Stimulated activated CD4-positive, alpha-beta T cell treated with anti-CD3 and anti-CD28 coated beads, Interleukin-2, amount 100 ng/mL, for 24 hours (primary cell): ENCODE measurements at places on chromosomes 7 and 10.
A peak's percentile ranks its signal among the peaks of the same experiment; 100 is the strongest.

DNA sequence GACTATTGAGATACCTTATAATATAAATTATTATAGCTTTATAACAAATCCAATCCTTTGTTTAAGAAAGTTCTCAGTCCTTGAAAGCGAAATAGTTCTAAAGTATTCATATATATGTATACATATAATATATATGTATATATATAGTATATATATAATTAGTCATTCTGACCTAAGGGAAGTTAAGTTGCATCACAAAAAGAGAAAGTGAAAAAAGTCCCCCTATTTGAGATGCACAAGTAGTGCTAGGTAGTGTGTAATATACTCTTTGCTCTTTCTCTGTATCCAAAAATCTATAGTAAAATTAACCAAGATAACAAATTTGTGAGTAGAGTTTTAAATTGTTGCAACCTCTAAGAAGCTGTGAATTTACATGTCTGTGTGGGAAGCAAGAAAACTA, 13.3 kb upstream of the IFIT1B start:
- DNase-seq, result no peak

DNA sequence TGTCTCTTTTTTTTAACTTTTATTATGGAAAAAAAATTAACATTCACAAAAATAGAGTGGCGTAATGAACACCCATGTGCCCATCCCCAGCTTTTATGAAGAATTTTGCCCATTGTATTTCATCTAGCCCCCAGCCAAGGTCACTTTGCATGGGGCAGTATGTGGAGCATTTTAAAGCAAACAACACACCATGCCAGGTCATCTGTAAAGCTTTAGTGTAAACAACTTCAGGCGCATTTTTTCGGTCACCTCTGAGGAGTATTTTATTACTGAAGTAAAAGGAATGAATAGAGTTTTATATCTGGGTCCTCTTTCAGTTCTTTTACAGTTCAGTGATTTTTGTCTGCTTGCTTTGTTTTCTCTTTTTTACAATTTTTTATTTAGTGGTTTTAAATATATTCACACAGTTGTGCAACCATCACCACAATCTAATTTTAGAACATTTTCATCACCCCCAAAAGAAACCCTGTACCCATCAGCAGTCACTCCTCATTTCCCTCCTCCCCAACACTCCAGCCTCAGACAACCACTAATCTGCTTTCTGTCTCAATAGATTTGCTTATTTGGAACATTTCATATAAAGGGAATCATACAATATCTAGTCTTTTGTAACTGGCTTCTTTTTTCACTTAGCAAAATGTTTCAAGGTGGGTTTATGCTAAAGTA, 87.9 kb downstream of the SLC37A3 start:
- DNase-seq, result no peak

DNA sequence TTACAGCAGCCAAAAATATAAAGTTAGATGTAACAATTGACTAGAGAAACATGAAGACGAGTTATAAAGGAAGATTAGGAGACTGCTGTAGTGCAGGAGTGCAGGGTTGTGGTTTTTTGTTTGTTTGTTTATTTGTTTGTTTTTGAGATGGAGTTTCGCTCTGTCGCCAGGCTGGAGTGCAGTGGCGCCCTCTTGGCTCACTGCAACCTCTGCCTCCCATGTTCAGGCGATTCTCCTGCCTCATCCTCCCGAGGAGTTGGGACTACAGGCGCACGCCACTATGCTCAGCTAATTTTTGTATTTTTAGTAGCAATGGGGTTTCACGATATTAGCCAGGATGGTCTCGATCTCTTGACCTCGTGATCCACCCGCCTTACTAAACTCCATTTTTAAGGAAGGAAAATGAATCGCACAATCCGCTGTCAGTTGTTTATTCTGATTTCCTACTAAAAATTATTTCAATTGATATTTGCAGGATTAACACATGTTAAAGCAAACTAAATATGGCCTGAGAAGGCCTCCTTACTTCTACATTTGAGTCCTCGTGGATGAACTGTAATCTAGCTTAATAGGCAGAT, 233.3 kb downstream of the NSUN6 start:
- no peak for DNase-seq

- no peak for DNase-seq
These were observed 6.9 kb upstream of the TNS3 start for GRCh38 chr7:47588704-47589225.

DNA sequence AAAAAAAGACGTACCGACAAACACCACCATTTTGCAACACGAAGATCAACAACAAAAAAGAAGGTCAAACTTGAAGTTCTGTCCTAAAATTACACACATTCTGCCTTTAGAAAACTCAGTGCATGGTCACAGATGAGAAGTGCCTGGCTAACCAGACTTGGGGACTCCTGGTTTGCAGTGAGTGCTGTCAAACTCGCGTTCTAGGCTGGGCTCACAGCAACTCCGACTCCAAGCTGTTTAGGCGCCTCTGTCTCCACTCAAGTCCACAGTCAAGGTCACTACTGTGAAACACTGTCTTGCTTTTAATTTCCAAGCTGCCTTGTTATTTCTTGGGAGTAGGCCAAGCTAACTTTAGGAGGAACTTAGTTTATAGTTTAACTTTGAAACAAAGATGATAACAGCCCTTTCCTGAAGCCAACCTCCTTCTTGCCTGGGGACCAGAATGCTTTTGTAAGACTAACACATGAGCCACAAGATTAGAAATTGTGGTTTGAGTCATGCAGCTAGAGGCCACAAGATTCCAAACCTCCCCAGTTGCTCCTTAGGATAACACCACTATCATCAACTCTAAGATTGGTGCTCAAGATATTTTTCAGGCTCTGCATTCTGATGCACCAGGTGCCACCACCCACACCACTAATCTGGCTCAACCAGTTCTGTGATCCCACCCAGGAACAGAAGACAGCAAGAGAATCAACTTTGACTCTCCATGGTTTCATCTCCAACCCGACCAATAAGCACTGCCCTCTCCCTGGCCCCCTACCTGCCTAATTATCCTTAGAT, 1.1 kb upstream of the DNAAF5 start:
- DNase-seq, result no peak

GRCh38 chr7:15491361-15491760, 70.5 kb downstream of the AGMO start:
- DNase-seq, result no peak

GRCh38 chr10:54372179-54372578, 428.9 kb downstream of the PCDH15 start:
- no peak for DNase-seq

- DNase-seq, result no peak
These were observed 214.3 kb downstream of the JAZF1 start for GRCh38 chr7:27966219-27966780.

DNA sequence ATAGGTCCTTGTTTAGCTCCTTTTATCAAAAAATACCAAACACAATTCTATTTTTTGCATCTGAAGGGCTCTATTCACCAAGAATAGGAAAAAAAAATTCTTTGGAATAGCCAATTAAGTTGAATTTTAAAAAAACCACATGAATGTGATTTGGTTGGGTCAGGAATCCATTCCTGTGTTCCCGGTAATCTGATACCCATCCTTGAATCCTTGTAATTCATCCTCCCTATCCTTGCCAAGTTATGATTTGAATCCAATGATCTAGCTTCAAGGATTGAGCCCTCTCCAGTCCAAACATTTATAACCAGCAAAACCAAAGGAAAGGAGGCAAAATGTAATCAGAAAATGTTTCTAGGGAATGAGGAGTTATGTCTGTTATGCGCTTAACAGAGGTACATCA, 86.6 kb downstream of the CFAP58 start:
- no peak for DNase-seq

DNA sequence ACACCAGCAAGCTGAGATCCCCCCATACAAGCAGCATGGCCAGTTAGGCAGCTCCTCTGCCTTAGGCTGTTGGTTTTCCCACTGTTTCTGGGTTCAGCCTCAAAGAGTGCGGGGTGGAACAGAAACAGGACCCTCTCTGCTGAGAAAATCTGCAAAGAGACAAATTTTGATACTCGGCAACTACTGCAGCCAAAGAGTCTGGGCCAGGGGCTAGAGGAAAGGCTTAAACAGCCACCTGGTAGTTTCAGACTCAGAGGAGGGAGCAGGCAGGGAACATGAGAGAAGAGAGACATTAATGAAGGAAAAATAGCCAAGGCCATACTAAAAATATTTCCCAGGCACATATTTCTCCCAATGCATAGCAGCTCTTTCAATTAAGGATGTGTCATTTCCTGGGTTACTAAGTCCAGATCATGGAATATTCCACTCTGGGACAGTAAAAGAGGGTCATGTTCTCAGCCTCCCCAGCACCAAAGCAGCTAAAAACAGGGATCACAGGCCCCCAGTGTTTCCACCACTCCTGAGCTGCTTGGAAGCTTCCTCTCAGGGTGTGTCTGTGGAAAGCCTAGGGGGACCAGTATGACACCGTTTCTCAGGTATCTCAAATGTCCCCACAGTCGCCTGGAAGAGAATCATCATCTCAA, 29.8 kb downstream of the PDLIM1 start:
- DNase-seq, result no peak

- DNase-seq, result peak; percentile 63
These were observed 95.4 kb downstream of the ELMO1 start for GRCh38 chr7:37352974-37353948.

- no peak for DNase-seq
These were observed 15.9 kb downstream of the MTURN start for GRCh38 chr7:30150711-30151110.

DNA sequence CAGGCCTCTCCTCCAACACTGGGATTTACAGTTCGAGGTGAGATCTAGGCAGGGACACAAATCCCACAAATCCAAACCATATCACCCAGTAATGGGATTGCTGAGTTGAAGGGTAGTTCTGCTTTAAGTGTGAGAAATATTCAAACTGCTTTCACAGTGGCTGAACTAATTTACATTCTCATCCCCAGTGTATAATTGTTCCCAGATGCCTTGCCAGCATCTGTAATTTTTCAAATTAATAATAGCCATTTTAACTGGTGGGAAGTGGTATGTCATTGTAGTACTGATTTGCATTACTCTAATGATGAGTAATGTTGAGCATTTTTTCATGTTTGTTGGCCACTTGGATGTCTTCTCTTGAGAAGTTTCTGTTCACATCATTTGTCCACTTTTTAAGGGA, 592.8 kb upstream of the GRM3 start:
- DNase-seq, result no peak

DNA sequence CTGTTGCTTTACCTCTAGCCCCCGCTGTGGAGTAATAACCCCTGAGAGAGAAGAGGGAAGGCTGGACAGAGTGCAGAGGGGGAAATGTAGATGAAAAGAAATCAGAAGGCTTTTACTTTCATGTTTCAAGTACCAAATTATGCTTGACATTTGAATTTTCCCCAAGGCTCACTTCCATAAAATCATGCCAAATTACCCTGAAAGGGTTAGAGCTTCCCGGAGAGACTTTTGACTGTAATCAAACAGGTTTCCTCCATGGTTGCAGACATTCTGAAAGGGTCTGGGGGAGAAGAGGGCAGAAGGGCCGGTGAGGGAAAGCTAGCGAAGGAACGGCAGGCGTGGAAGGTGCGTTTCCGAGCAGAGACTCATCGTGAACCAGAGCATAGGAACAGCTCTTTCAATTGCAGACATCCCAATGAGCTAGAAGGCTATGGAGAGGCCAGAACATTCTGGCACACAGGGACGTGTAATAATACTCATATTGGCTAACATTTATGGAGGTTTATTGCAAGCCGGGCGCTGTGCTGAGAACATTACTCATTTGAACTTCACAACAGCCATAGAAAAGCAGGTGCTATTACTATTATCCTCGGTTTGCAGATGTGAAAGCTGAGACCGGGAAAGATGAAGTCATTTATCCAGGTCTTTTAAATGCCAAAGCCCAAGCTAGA, 620.8 kb upstream of the AUTS2 start:
- no peak for DNase-seq

GRCh38 chr7:27344471-27344870, 101.9 kb downstream of the EVX1 start:
- DNase-seq, result no peak

- DNase-seq, result no peak
These were observed 20.4 kb downstream of the RFC2 start for GRCh38 chr7:74233655-74234285.

DNA sequence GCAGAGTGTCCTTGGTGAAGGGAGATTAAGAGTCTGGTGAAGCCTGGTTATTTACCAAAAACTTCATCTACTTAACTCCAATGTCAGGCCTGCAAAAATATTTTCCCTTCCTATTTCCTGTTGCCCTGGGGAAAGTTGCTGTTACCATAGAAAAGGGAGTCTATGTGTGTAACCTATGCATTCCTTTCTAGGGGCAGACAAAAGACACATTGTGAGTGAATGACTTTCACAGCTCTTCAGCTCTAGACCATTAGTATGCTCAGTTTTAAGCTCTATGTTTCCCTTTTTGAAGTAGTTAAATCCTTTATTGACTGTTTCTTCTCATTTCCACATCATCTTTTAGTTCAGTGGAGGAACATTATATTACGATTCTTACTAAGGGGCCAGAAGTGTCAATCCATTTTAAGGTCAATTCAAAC, 45.6 kb upstream of the SGCE start:
- DNase-seq, result no peak

- DNase-seq, result no peak
These were observed 18.7 kb downstream of the FRMD4A start for GRCh38 chr10:14312014-14312413.

DNA sequence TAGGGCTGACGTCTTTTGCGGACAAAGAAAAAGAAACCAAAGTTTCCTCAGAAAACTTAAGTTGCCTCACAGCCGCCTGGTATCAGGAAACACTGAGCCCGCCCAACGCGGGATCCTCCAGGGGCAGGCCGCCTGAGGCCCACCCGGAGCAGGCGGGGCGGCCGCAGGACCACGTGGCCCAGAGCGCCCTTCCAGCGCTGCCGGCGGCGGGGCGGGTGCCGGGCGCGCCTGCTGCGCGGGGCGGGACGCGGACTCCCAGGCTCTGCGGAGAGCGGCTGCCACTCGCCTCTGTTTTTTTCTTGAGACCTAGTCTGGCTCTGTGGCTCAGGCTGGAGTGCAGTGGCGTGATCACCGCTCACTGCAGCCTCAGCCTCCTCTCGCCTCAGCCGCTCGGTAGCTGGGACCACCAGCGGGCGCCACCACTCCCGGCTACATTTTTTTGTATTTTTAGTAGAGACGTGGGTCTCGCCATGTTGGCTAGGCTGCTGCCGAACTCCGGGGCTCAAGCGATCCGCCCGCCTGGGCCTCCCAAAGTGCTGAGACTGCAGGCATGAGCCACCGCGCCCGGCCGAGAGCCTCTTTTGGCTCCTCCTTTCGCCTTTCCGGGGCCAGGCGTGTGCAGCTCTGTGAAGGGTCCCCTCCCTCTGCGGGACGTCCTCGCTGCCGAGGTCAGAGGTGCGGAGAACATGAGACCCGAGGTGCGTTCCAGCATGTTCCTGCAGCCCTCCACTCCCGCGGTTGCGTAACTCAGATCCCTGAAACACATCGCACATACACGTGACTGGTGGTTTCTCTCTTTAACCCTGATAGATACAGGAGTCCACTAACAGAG, 11.6 kb upstream of the HNRNPF start:
- DNase-seq, result peak; percentile 88

GRCh38 chr7:47866120-47866519, 82.1 kb downstream of the PKD1L1 start:
- DNase-seq, result no peak

DNA sequence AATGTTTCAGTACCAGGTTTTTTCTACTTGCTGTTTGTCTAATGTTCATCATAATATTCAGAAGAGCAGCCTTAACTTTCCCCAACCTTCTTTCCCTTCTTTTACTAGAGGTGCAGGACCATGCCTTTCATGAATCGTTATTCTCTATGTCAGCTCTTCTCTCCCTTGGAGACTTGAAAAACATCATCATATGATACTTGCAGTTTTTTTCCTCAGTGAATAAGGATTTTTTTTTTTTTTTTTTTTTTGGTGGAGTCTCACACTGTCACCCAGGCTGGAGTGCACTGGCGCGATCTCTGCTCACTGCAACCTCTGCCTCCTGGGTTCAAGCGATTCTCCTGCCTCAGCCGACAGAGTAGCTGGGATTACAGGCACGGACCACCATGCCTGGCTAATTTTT, 30.1 kb downstream of the SMNDC1 start:
- no peak for DNase-seq
